ENCODE measurements at places on chromosomes 6 and 20. TPM values are rescaled to one million over a fixed set of nuclear protein-coding genes. Genes with fewer than 3 reads are reported as not detected.
A peak's percentile ranks its signal among the peaks of the same experiment; 100 is the strongest.

DNA sequence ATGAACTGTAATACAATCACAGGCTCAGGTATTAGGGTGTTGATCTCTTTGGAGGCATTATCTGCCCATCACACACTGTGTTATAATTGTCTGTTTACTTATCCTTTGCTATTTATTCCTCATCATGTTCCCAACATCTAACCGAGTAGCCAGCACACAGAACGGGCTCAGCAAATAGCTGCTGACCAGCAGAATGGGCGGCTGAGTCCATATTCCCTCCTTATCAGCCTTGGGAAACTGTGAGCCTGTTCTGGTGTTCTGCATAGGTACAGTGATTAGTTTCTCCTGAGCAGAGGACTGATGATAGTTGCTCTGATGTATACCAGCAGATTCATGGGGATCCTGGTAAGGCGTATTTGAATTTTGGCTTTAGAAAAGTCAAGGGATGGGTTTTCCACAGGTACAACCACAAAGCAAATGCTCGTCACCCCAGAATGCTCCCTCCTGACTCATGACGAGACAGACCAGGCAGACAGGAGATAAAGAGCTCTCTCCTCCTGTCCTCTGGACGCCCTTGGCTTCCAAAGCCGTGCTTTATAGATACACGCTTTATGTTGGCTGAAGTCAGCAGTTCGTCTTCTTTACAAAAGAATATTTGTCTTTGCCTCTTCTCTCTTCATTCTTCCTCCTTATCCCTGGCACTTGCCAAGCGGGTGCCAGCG, 166.7 kb downstream of the TTLL2 start:
- DNase-seq: no peak

DNA sequence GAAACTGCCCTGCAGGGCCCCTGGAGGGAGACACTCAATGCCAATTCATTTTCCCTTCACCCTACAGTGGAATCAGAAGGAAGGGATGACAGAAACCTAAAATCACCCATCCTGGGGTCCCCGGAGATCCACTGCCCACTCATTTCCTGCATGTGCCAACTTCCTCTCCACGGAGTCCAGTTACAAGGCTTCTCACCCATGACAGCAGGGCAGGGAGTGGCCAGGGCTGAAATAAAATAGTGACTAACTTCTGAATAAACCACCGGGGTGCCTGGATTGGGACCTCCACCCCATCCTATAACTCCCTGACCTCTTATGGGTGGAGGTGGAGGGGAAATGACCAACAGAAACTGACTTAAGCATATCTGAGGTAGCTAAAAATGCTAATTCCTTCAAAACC, 362.3 kb downstream of the MAFB start:
- DNase-seq: no peak

- DNase-seq: peak; percentile 57
Observed at GRCh38 chr6:139925894-139926641, 551.6 kb upstream of the CITED2 start.

GRCh38 chr6:36691011-36691410, 6.6 kb upstream of the RAB44 start:
- no peak for DNase-seq

DNA sequence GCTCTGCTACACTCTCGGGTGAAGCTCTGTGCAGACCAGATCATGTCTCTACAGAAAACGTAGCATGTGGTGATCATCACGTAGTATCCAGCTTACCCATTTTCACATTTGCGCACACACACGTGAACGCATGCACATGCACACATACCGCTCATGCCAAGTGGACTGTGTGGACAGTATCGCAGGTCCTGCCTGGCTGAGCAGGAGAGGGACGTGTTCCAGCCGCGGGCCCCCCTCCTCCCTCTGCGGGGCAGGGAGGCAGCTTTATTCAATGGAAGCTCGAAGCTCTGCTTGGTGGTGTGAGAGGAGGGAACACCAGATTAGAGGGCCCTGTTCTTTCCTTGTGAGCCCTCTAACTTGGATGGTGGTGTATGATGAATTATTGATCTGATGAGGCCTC, 51.1 kb downstream of the CDH26 start:
- DNase-seq: no peak

- DNase-seq: no peak
Observed at GRCh38 chr6:154916857-154917256, 78.3 kb upstream of the TIAM2 start.

The PTGIS gene
- total RNA-seq: 27.7 TPM

The ADTRP gene
- total RNA-seq: not detected

The GRM4 gene
- total RNA-seq: 0.51 TPM

Measured in tongue (tissue), 3 donors.